ENCODE measurements at places on chromosomes 2 and 18. TPM values are rescaled to one million over a fixed set of nuclear protein-coding genes. Genes with fewer than 3 reads are reported as not detected.

DNA sequence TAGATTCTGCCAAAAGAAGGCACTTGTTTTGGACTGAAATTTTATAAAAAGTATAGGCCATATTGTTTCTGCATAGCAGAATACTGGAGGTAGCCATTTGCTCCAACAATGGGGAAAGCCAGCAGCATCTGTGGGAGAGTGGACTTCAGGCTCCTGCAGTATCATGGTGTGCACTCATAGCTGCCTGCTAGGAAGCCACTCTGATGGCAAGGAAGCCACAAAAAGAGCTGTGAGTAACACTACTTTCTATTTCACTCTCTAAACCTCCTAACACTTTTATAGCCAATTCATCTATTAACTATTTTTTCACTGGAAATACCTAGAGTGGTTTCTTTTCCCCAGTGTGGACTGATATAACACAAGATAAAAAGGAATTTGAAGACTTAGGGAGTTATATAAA lies 144.4 kb upstream of the KCNJ3 start:
- DNase-seq: no peak

Gene CDK15
- 6.7 TPM for total RNA-seq

- DNase-seq: no peak
Observed at GRCh38 chr2:200600549-200601225, 14.9 kb downstream of the AOX1 start.

GRCh38 chr2:117349687-117350086 lies 464.8 kb upstream of the DDX18 start:
- DNase-seq: no peak

- no peak for DNase-seq
Observed at GRCh38 chr2:45919160-45919650, 267.7 kb downstream of the PRKCE start.

DNA sequence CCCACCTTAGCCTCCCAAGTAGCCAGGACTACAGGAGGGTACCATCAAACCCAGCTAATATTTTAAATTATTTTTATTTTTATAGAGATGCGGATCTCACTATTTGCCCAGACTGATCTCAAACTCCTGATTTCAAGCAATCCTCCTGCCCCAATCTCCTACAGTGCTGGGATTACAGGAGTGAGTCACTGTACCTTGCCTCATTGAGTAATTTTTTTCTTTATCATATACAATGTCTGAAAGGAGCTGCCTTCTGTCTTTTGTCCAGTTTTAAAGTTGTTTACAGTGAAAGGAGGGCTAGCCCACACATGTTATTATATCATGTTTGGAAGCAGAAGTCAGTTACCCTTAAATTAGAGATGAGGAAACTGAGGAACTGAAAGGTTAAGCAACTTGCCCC lies 32.5 kb downstream of the PRKRA start:
- no peak for DNase-seq

DNA sequence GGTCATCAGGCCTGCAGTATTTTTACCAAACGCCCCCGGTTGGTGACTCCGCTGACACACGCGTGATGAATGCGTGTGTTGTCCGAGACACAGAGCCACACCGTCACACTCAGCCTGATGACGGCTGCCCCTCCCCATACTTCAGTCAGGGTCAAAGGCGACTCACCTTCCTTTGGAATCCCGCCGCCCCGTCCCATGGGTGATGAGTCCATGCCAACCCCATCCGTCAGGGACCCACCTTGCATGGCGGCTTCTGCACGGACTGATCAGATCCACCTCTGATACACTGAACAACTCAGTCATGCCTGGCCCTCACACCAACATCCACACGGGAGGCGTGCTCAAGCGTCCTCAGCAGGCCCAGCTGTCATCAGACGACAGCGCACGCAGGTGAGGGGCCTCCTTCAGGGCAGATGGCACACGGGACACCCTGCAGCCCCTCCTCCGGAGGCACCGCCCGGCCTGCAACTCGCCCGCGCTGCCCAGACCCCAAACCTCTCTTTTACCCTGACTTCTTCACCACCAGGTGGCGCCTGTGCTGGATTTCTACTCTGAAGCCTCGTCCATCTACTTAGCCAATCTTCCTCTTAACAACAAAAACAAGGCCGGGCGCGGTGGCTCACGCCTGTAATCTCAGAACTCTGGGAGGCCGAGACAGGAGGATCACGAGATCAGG lies 89.2 kb downstream of the ZNF516 start:
- DNase-seq: peak; percentile 52

- peak; percentile 15 for DNase-seq
Observed at GRCh38 chr2:39851651-39852110, 72.6 kb upstream of the THUMPD2 start.

- no peak for DNase-seq
Observed at GRCh38 chr18:48572402-48573126, 33.7 kb downstream of the CTIF start.

Gene PASK
- total RNA-seq: 3.1 TPM

GRCh38 chr18:47901624-47902362 lies 28.7 kb downstream of the SMAD2 start:
- DNase-seq: no peak

DNA sequence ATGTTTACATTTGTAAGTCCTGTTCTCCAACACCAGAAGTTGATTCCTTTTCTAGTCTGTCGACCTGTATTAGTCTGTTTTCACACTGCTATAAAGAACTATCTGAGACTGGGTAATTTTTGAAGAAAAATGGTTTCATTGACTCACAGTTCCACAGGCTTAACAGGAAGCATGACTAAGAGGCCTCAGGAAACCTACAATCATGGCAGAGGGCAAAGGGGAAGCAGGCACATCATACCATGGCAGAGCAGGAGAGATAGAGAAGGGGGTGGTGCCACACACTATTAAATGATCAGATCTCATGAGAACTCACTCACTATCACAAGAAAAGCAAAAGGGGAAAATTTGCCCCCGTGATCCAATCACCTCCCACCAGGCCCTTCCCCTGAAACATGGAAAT lies 112.8 kb upstream of the MAP3K20 start:
- DNase-seq: no peak

GRCh38 chr18:76581261-76581660 lies 86.2 kb upstream of the ZNF516 start:
- DNase-seq: no peak

- DNase-seq: peak; percentile 74
Observed at GRCh38 chr2:84302513-84303412, 156.3 kb downstream of the SUCLG1 start.

GRCh38 chr2:50651676-50652075 lies 380.3 kb downstream of the NRXN1 start:
- DNase-seq: no peak

GRCh38 chr2:119491776-119492525 lies 32.3 kb downstream of the SCTR start:
- DNase-seq: peak; percentile 64

Gene DNER
- 4.1 TPM for total RNA-seq

- DNase-seq: no peak
Observed at GRCh38 chr18:14025306-14025940, 106.8 kb downstream of the ZNF519 start.

Gene SKOR2
- 0.48 TPM for total RNA-seq

GRCh38 chr18:55838841-55839240 lies 250.8 kb upstream of the TCF4 start:
- DNase-seq: no peak

Gene DAPL1
- total RNA-seq: not detected

Gene IL37
- total RNA-seq: not detected

Gene FNDC4
- 3.1 TPM for total RNA-seq

DNA sequence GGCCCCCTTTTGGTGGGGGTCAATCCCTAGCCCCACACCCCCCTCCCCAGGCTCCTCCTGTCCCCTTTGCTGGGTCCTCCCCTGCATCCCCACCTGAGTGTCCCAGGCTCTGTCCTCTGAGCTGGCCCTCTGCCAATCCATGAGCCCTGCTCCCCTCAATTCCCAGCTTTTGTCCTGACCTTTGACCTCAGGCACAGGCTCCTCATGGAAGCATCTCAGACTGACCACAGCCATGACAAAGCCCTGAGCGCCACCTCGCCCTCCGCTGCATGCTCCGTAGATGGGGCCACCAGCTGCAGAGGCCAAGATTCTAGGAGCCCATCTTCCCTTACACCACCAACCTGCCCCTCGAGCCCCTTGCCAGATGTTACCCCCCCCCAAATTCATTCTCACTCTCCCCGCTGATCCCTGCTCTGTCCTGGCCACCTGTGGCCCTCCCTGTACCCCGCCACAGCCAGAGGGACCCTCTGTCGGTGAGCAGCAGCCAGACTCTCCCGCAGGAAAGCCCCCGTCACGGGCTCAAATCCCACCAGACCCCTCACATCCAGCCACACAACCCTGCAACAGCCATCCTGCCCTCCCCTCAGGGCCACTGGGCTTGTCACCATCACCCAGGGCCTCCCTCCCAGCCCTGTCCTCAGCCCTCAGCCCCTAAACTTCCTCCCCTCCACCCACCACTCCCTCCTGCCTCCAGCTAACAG lies 206.0 kb downstream of the MGAT5 start:
- no peak for DNase-seq

DNA sequence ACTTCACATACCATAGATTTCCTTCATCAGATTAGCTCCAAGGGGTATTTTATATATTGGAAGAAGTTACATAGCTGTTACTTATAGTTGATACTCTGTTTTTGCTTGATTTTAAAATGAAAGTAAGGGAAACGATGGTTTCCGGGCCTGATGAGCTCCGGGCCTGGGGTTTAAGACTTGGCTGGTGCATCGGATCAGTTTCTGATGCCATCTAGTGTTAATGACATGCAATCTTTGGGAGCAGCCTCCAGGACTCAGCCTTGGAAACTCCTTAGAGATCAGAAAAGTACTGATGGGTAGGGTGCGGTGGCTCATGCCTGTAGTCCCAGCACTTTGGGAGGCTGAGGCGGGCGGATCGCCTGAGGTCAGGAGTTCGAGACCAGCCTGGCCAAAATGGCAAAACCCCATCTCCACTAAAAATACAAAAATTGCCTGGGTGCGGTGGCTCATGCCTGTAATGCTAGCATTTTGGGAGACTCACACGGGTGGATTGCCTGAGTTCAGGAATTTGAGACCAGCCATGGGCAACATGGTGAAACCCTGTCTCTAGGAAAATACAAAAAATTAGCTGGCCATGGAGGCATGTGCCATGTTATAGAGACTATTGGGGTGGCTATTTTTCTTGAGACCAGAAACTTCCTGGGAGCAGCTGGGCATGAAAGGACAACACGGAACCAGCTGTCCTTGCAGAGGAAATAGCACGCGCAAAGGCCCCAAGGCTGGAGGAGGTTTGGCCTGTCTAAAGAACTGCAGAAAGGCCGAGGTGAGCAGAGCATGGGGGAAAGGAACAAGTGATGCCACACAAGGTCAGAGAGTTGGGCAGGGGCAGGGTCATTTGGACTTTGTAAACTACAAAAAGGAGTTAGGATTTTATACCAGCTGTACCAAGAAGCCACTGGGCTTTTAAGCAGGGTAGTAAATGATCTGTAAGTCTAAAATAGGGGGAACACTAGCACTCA lies 46.9 kb upstream of the CNOT11 start:
- peak; percentile 84 for DNase-seq

Gene DES
- 2,247 TPM for total RNA-seq

- DNase-seq: no peak
Observed at GRCh38 chr2:60262178-60262577, 291.3 kb downstream of the BCL11A start.

DNA sequence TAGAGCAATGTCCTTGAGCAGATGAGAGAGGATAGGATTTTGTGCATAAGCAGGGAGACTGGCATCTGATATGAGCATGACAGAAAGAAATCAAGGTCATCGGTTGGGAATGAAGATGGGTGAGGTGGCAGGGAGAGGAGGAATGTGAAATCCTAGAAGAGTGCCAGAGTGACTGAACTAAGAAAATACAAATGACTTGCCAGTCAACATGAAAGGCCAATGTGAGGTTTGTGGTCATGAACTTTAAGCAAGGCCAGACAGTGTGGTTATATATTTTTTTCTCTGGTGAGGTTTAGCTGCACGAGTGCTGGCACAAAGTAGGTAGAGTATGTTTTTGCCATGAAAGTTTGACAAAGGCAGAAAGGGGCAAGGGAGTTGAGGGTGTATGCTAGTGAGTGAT lies 21.2 kb downstream of the QPCT start:
- no peak for DNase-seq

DNA sequence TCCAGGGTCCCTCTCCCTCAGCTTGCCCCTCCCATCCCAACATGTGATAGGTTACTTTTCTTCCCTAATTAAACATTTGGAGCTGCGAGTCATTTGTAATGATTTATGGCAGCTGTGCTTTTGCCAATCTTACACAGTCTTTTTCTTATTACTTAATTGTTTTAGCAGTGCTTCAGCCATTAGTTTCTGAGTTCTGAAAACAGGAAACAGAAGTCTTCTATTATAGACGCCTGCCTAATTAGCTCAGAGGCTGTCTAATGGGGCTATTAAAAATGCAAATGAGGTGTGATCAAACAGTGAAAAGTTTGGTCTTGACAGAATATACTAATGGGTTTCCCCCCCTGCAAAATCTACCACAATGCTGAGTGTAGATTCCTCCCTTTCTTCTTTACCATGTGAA lies 388.3 kb upstream of the CELF4 start:
- no peak for DNase-seq

DNA sequence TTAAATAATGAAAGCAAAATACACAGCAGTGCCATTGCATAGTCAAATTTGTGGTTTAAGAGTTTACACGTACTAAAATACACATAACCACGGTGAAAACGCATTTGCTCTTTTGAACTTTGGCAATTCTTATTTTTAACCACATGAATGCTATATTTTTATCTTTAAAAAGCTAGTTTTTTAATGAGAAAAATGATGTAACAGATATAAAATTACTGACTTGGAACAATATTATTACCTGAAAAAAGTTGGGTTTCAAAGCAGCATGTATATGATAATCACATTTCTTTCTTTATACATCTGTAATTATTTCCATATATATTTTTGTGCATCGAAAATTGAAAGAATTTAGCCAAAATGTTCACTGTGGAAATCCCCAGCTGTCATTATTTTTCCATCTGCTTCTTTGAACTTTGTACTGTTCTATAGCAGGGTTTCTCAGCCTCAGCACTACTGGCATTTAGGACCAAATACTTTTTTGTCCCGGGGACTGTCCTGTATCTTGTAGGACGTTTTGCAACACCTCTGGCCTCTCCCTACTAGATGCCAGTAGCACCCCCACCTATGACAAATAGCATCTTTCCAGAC lies 75.9 kb upstream of the CAB39 start:
- DNase-seq: no peak

Gene SLC16A14
- total RNA-seq: 1.7 TPM

DNA sequence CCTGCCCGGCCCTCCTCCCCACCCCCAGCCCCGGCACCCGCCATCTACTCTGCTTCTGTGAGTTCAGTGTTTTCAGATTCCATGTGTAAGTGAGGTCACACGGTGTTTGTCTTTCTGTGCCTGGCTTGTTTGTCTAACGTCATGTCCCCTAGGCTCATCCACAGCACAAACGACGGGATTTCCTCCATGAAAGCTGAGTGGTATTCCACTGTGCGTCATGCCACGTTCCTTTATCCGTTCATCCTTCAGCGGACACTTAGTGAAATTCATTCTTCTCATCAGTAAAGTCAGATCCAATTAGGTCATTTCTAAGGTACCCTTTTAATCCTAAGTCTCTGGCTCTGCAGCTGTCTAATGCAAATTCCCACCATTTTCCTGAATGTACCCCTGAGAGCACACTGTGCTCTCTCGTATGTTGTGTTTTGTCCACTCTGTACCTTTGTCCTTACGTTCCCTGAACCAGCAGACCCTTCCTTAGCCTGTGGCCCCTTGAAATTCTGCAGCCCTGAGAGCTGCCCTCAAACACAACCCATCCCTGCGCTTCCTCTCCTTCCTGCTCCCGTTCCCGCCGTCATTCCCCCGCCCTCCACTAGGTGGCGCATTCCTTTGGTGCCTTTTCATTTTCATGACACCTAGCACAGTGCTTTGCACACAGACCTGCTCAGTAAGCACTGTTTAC lies 44.1 kb downstream of the TRAPPC12 start:
- DNase-seq: peak; percentile 15
